ENCODE measurements at places on chromosomes 3 and 15.

DNA sequence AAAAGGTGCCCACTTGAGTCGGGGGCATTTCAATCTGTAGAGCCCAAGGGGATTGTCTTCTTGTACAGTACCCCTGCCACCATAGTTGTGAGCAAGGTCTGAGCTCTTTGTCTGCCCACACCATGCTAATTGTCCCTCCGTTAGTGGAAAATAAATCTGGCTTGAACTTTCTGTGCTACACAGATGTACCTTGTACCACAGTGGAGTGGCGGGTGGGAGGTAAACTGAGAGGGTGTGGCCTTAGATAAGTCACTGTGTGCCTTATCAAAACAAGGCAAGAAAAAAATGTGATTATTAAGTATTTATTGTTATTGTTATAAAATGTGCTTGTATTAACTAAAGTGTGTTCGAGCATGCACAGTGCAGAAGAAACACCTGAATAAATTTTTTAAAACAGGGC, 242.9 kb upstream of the C2CD4B start:
- DNase-seq = no peak

DNA sequence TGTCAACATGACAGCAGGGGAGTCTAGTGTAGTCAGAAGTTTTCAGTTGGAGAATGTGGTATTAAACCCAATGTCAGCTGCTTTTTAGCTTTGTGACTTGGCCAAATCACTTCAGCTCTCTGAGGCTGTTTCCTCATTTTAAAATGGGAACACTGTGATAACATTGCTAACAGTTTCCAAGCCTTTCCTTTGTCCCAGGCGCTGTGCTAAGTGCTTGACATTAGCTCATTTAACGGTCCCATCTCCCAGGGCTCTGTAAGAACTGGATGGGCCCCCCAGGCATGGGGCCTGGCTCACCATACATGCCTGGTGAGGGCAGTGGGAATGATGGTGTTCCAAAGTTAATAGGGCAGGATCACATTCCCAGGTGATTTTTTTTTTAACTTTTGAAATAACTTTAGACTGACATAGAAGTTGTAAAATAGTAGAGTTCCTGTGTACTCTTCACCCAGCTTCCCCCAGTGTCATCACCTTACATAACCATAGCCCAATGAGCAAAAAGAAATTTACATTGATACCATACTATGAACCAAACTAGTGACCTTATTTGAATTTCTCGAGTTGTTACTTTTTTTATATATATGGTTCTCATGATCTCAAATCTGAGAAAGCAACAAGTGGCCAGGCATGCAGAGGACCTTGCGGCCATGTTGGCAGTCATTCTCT, 7.7 kb downstream of the RASL12 start:
- DNase-seq = no peak

- DNase-seq = no peak
Observed at GRCh38 chr3:16741890-16742289, 136.7 kb upstream of the DAZL start.

GRCh38 chr3:123618768-123619484, 34.1 kb upstream of the HACD2 start:
- peak; percentile 78 for DNase-seq

- DNase-seq = no peak
Observed at GRCh38 chr15:90877996-90878395, 6.3 kb upstream of the FES start.

- no peak for DNase-seq
Observed at GRCh38 chr3:49876567-49876966, 6.9 kb upstream of the CAMKV start.

- DNase-seq = no peak
Observed at GRCh38 chr3:190210608-190211007, 89.9 kb upstream of the P3H2 start.

DNA sequence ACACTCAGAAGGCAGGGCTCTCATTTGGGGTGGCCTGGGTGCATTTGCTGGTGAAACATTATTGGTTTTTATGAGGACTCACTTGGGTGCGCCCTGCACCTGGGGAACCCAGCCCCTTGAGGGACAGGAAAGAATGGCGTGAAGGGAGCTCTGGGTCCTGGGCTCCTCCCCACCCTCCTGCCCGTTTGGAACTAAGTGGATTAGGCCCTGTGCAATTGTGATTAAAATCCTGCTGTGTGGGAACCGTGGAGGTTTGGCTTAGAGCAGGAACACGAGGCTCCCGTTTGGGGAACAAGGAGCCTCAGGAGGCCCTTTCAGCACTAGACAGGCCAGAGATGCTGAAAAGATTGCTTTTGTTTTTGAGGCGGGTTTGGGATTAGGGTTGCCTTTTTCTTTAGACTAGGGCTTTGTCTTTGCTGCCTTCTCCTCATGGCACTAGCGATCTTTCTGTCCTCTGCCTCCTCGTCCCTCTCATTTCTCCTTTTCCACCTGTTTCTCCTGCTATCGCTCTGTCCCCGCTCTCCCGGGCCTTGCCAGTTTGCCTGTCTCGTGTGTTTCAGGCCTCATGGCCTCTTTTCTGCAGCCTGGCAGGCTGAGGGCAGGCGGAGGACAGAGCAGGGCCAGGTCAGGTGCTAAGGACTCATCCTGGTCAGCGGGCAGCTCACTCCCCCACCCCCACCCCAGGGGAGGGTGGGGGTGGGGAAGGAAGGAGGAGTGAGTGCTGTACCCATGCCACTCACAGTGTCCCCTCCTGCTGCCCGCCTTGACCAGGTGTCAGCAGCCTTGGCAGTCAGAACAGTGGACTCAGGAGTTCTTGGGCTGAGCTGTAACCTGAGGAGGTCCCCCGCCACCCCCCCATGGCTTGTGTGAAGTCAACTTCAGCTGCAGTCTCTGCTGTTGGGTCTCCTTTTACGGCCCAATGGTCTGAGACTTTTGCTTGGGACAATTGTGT, 8.6 kb downstream of the MAPKAPK3 start:
- no peak for DNase-seq

GRCh38 chr3:32180141-32180784, 58.2 kb upstream of the CMTM8 start:
- DNase-seq = no peak

DNA sequence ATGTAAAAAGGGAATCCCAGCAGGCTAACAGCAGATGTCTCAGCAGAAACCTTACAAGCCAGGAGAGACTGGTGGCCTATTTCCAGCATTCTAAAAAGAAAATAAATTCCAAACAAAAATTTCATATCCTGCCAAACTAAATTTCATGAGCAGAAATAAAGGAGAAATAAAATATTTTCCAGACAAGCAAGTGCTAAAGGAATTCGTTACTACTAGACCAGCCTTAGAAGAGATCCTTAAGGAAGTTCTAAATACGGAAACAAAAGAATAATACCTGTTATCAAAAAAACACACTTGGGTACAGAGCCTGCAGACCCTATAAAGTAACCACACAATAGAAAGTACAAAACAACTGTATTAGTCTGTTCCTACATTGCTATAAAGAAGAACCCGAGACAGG, 41.4 kb downstream of the HDGFL3 start:
- DNase-seq = no peak

GRCh38 chr3:134075846-134076245, 46.1 kb upstream of the SLCO2A1 start:
- DNase-seq = no peak

- no peak for DNase-seq
Observed at GRCh38 chr3:54800478-54800877, 127.4 kb downstream of the LRTM1 start.

DNA sequence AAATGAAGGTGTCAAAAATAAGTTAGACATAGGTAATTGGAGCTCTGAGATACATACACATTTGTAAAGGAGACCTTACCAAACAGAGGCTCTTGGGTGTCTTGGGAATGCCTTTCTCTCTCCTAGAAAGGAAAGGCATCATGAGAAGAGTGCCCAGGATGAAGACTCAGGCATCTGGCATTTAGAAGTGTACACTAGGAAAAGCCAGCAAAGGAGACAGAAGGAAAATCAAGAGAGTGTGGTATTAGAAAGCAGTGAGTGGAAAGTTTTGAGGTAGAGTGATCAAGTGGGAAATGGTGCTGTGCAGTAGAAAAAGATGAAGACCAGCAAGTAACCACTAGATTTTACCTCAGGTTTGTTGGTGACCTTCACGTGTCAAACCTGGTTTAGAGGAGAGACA, 16.1 kb downstream of the UBE2E1 start:
- no peak for DNase-seq

GRCh38 chr3:107275511-107275910, 101.7 kb upstream of the CCDC54 start:
- DNase-seq = no peak

DNA sequence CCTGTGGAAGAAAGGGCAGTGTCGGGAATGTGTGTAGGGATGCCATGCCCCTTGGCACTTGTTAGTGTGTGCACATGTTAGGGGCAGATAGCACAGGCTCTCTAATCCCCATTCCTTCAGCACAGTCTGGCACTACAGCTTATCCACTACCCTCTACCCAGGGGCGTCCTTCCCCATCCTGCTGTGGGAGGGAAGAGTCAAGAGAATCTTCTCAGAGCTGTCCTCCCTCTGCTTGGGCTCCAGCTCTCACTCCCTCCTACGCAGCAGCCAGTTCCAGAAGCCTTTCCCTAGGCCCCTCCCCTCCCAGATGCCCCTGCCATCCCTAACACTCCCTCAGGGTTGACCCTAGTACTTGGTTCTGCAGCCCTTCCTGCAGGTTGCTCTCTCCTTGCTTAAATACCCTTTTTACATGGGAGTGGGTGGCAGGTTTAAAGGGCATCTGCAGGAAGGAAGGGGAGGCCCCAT, 815 bp upstream of the GRM2 start:
- DNase-seq = no peak

DNA sequence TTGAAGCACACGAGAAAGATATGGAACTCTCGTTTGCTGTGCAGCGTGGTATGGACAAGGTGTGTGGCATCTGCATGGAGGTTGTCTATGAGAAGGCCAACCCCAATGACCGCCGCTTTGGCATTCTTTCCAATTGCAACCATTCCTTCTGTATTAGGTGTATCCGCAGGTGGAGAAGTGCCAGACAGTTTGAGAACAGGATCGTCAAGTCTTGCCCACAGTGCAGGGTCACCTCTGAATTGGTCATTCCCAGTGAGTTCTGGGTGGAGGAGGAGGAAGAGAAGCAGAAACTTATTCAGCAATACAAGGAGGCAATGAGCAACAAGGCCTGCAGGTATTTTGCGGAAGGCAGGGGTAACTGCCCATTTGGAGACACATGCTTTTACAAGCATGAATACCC, 1.2 kb downstream of the MKRN3 start:
- DNase-seq = no peak

- DNase-seq = peak; percentile 10
Observed at GRCh38 chr3:146280864-146281263, 30.0 kb upstream of the PLSCR4 start.

DNA sequence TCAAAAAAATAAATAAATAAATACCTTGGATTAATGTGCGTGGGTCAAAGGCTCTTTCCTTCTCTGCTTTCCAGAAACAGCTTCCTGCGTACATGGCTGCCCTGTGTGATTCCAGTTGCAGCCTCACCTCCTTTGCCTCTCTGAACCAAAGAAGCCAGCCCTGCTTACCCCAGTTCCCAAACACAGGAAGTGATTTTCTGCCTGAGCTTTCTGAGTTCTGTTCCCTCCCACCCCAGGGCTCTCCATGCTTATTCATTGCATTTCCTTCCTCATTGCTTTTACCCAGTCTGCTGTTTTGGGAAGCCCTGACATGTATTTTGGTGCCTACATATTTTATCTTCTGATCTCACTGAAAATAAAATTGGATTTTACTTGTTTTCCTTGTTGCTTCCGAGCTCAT, 15.4 kb downstream of the ZSCAN2 start:
- DNase-seq = no peak

DNA sequence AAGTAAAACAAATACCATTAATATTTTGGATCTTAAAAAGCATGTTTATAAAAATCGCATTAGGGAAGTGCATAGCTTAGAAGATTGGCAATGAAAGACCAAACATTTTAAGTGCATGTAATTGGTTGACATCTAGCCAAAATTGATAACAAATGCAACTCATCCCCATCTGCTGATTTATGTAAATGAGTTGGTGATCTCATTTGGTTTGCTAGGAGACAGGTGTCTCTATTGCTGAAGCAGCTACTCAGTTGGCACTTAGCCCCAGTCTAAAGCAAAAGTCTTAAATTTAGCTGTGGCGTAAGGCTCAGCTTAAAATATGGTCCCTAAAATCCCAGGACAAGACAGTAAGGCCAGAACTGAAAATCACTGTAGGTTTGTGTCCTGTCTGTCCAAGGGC, 113.5 kb upstream of the CHL1 start:
- DNase-seq = no peak

DNA sequence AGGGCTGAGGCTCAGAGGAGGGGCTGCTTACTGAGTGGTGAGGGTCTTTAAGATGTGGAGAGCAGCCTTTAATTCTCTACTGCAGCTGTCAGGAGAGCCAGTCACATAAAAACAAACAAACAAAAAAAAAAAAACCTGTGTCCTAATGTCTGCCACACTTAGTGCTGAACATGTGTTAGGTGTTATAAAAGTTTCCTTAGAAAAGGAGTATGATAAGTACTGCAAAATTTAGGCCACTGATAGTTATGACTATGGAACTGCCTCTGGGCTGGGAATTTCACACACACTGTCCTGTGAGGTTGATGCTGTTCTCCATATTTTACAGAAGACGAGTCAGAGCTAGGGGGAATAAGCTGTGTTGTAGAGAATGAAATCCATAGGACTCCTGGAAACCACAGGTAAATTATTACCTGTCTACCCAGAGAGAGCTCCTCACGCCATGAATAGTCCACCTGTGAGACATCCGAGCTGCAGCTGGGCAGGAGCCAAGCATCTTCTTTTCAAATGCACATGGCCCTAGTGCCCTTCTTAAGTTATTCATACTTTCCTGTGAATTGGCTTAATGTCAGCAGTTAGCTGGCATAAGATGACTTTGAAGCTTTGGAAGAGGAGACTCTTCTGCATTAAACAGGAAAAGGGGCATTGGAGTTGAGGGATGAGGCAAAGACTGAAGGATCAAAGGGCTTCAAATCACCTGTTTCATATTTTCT, 34.5 kb upstream of the SKOR1 start:
- DNase-seq = no peak

DNA sequence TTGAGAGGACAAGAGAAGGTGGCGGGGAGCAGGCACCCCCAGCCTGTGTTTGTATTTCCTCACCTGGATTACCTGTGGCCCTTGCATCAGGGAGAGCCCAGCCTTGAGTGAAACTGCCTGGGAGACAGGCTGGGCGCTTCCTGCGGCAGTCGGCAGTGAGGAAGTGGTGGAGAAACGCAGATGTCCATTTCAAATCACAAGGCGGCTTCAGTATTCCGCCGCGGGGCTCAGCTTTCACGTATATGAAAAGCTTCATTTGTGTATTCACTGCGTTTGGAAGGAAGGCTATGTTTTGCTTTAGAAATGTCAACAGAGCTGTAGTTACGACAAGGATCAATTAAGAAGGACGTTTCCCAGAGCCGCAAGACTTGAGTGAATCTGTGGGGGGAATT, 167.4 kb upstream of the CTDSPL start:
- DNase-seq = peak; percentile 47
